Cerebellar nuclear complex (tissue), 1 donor: ENCODE measurements at places on chromosomes 13 and 19.

- no peak for DNase-seq
Observed at GRCh38 chr19:4823577-4823976, 7.9 kb downstream of the TICAM1 start.

DNA sequence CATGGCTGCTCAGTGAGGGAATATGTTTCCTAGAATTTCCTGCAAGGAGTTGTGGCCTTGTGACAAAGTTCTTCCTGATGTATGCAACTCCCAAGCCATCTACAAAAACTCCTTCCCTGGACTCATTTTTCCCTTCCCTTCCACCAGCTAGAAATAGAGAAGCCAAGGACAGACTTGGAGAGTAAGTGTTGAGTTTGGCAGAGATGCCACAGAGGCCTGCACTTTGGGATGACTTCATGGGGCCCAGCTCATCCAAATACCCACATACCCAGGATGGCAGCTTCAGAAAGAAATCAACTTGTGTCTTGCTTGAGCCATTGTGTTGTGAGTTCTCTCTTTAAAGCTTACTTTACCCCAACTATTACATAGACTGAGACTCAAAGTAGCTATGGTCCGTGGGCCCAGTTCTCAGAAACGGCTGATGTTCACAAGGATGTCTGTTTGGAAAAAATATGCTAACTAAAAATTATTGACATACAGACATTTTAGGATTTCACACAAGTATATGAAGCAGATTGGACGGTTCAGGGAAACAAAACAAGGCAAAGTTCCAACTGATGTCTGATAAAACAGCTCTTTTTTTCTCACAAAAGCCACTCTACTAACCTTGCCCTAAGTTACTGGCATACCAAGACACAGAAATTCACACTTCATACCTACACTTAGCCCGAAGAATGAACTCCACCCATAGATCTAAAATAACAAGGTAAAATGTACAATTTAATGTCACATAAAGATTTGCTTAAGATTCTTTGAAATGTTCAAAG lies 107.9 kb downstream of the NALCN start:
- no peak for DNase-seq

- no peak for DNase-seq
Observed at GRCh38 chr13:87234981-87235380, 436.2 kb upstream of the SLITRK5 start.

GRCh38 chr13:99960663-99961311 lies 10.8 kb downstream of the ZIC5 start:
- no peak for DNase-seq

DNA sequence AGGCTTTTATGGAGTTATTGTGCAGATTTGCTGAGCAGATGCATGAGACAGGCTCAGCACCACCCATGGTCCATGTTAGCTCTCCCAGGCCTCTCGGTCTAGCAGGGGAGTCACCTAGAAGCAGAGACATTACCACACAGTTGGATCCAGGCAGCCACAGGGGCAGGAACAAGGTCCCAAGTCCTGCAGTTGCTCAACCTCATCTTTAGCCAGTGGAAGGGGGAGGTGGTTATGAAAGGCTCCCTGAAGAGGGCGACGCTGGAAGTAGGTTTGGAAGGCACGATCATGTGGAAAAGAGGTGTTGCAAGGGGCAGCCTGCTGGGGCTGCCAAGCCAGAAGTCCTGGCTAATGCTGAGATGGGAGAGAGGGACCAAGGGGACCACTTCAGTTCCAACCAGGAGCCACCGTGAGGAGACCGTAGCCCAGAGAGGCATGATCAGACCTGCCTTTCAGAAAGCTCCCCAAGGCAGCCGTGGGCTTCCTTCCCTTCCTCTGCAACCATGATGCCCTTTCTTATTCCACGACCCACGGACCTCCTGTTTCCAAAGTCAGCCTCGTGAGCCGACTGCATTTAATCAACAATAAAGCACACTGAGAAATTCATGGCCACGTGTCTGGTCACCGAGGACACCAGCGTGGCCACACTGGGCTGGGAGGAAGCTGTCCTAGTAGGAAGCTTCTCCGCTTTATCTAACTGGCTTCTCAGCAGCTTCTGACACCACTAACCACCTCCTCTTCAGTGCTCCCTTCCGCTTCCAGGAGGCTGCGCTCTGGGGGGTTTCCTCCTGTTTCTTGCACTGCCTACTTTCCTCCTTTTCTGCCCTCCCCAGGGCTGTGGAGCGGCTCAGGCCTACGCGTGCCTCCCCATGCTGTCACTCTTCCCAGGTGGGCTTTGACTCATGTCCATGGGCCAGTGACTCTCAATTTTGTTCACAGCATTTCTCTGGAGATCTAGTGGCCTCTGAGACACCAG lies 2.6 kb downstream of the AP1M1 start:
- no peak for DNase-seq

GRCh38 chr13:107721125-107721869 lies 494.0 kb downstream of the LIG4 start:
- DNase-seq, result no peak

DNA sequence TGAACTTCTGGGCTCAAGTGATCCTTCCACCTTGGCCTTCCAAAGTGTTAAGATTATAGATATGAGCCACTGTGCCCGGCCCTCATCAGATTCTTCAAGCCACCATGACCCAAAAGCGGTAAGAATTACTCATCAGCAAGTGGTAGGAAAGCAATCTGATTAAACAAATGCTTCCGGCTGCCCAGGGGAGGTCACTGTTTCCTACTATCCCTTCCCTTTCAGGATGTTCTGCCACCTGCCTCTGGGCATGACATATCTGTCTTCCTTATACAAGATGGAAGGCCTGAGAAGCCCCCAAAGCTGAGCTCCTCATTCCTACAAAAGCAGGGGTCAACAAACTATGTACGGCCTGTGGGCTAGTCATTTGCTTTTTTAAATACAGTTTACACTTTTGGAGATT lies 7.0 kb downstream of the ABHD8 start:
- DNase-seq, result no peak

DNA sequence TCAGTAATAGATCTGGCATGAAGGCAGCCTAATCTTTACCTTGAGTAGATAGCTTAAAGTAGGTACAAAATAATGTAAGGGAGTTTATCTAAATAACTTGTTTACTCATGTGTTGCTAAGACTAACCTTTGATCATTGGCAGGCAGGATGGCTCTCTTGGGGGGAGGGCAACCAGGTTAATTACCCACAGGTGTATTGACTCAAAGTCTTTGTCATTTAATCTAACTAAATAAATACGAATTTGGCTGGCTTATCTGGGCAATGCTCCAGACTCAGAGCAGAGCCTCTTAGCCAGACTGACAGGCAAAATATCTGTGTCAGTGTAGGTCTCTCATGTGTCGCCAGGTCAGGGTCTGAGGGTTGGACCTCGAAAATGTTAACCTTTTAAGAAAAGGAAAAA lies 283.4 kb upstream of the KLHL1 start:
- no peak for DNase-seq

- DNase-seq, result no peak
Observed at GRCh38 chr13:100098445-100099116, 9.7 kb downstream of the PCCA start.

- DNase-seq, result no peak
Observed at GRCh38 chr13:52366291-52366690, 39.7 kb downstream of the THSD1 start.
